ENCODE measurements at places on chromosomes 12 and 14.
A peak's percentile ranks its signal among the peaks of the same experiment; 100 is the strongest.

- DNase-seq, result no peak
Observed at GRCh38 chr12:69660164-69660863, 38.8 kb downstream of the BEST3 start.

DNA sequence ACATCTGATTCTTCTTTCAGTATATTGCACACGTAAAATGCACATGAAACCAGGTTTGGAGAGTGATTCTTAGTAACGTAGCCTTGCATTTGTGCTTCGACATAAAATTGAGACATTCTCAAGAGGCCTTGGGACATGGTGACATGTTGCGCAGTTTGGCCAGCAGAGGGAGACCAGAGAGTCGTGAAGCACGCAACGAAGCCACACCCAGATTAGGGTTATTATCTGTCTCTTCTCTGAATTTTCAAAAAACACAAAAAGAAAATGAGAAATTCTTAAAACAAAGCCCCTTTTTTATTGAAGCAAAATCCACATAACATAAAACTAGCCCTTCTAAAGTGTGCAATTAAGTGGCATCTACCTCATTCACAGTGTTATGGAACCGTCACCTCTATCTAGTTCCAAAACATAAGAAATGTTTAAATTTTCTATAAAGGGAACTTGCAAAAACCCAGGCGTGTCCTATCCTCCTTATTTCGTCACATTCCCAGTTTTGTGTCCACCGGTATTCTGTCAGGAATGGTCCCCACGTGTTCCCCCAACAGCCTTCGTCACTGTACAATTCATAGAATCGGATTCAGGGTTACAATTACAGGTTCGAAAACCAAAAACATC lies 108.8 kb upstream of the ATF7IP start:
- DNase-seq, result peak; percentile 94

DNA sequence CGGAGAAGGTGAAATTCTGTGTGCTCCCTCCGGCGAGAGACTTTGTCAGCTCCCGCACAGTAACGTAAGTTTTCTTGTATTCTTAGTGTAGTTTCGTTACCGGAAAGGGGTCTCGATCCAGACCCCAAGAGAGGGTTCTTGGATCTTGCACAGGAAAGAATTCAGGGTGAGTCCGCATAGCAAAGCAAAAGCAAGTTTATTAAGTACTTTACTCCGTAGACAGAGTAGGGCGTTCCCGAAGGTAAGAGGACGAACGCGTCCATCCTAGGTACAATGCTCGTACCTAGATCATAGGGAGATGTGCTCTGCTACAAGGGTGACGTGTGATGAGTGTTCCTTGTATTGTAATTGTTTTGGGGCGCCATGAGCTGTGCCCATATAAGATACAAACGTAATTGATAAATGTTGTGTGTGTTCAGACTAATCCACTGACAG lies 293 bp downstream of the IFI27L1 start:
- DNase-seq, result peak; percentile 33

- DNase-seq, result peak; percentile 9
Observed at GRCh38 chr12:43453761-43454160, 98.2 kb downstream of the ADAMTS20 start.

- no peak for DNase-seq
Observed at GRCh38 chr12:94864987-94865386, 138.5 kb downstream of the NDUFA12 start.

DNA sequence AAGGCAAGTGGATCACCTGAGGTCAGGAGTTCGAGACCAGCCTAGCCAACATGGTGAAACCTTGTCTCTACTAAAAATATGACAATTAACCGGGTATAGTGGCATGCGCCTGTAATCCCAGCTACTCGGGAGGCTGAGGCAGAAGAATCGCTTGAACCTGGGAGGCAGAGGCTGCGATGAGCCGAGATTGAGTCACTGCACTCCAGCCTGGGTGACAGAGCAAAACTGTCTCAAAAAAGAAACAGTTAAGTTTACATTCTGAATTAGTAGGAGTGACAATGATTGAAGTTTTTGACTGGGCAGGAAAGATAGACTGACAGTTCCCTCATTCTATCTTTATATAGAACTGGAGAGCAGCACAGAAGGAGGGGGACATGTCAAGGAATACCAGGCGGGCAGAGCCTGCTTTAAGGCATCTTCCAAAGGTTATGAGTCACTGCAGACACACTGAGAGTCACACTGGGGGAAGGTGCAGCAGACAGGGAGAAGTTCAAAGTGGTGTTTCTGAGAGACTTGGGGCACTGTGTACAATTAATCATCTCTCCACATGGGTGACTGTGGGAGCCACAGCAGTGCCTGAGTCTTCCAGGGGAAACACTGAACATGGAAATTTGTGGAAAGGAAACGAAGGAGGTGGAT lies 42.8 kb upstream of the RNASE3 start:
- no peak for DNase-seq

DNA sequence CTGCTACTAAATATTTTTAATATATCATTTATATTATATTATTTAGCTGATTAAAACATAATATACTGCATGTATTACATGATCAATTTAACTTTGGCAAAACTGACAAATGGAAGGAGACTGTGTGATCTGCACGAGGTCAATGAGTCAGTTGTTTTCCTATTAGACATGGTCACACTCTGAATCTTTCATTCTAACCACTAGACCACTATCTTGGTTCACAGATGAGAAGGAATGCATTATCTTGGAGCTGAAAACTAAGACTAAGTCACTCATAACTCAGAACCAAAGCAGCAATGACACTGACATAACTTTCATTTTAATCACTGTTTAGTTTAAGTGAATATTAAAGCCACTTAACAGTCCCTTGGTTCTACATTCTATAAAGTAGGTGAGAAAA lies 37.4 kb downstream of the GNPTAB start:
- peak; percentile 42 for DNase-seq

- no peak for DNase-seq
Observed at GRCh38 chr14:102966681-102967505, 44.4 kb downstream of the AMN start.

DNA sequence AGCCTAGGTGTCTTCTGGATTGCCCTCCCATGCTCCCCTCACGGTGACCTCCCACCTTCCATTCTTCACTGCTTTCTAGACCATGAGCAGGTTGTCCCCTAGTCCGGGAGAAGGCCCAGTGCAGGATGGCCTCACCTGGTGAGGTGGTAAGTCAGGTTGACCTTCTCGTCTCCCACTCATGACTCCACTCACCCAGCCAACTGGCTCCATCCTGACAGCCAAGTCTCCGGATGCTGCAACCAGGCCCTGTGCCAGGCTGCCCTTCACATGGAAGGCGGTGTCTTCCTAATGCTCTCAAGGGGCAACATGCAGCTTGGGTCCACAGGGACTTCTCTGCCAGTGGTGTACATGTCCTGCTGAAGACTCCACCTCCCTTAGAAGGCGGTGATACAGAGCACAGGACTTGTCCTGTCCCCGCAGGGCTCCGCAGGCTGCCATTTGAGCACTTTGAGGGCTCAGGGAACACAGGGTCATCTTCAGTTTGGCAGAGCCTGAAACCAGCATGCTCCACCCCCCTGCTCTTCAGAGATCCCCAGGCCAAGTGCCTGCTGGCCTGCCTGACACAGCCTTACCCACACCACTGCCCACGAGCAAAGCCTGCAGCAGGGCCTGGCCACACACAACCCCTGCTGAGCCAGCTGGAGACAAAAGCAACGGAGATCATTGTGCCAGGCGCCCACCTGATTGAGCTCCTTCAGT lies 25.4 kb downstream of the BATF start:
- DNase-seq, result no peak

- DNase-seq, result no peak
Observed at GRCh38 chr12:10728091-10728490, 5.0 kb upstream of the YBX3 start.

- no peak for DNase-seq
Observed at GRCh38 chr12:129363041-129363440, 509.8 kb downstream of the GLT1D1 start.

DNA sequence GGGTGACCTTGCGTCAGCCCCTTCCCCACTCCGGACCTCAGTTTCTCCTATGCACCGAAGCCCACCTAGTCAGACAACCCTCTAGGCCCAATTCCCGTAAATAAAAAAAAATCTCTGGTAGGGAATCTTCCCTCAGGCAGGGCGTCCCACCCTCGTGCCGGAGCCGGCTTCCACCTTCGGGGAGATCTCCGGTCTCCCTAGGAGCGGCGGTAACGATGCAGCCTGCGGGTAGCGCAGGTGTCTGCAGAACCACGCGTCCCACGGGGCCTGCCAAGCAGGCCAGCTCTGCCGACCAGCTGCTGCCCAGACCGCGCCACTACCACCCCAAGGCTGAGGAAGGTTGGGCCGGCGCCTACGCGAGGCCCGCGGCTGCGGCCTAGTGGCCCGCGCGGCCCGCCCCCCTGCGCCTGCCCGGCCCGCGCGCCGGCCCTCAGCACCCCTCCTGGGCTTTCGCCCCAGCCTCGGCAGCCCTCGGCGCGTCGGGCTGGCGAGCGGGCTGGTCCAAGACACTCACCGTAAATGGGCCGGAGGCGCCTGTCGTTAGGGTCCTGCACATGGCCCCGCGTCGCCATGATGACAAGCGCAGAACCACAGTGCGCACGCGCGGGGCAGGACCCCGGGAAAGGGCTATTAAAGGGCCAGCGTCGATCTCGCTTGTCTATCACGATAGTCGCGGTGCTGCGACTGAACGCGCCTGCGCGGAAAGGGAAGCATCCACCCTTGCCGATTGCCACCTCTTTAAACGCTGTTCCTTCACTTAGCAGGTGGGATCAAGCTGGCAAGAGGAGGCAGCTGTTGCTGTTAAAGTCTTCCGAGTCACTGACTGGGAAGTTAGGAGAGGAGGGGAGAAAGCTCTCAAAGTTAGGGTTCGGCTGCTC lies at the start of gene NAA25:
NAA25 (minus strand) TSS at position 582 of the 878 bp plus-strand sequence; CDS start at position 572, 10 bp downstream.
- DNase-seq, result peak; percentile 93

- peak; percentile 41 for DNase-seq
Observed at GRCh38 chr12:101909646-101910045, 32.3 kb downstream of the DRAM1 start.

GRCh38 chr14:33343016-33343415 lies 404.3 kb downstream of the NPAS3 start:
- no peak for DNase-seq

GRCh38 chr12:94146166-94146936 lies 2.0 kb upstream of the PLXNC1 start:
- no peak for DNase-seq

- DNase-seq, result no peak
Observed at GRCh38 chr12:117967512-117967911, 1.3 kb downstream of the KSR2 start.
